Osteoblast (primary cell): ENCODE measurements at places on chromosomes 4 and X.

- no peak for DNase-seq
These were observed 7.3 kb upstream of the TMEM185A start for GRCh38 chrX:149638860-149639259.

DNA sequence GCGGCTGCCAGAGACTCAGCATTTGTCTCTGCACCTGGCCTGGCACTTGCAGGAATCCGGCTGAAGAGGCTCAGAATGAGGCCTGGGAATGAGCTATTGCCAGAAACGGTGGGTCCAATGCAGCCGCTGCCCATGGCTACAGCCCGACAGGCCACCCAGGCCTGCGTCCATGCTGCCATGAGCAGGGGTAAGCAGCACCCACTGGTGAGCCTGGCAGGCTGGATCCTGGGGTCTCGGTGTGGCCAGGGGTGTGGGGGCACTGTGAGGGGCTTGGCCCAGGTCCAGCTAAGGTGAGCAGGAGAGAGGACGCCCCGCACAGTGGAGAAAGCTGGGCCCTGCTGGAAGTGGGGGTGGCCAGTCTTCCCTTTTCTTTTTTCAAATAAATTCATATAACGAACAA lies 60.3 kb upstream of the MXD4 start:
- no peak for DNase-seq

GRCh38 chr4:5357870-5358269 lies 306.6 kb downstream of the STK32B start:
- no peak for DNase-seq

DNA sequence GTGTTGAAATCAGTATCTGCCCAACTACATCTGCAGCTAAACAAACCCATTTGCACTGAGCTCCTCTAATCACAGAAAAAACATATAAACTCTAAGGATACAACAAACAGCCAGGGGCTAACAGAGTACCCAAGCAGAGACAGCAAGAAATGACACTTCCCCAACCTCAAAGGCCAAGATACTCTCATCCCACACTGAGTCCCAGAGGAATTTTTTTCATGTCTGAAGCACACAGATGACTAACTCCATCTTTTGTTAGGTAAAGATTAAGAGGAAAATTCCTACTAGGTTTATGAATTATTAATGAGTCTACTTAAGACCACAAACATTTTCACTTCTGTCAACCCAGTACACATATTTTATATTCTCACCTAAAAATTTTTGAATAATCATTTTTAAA lies 31.6 kb downstream of the SEPSECS start:
- no peak for DNase-seq

DNA sequence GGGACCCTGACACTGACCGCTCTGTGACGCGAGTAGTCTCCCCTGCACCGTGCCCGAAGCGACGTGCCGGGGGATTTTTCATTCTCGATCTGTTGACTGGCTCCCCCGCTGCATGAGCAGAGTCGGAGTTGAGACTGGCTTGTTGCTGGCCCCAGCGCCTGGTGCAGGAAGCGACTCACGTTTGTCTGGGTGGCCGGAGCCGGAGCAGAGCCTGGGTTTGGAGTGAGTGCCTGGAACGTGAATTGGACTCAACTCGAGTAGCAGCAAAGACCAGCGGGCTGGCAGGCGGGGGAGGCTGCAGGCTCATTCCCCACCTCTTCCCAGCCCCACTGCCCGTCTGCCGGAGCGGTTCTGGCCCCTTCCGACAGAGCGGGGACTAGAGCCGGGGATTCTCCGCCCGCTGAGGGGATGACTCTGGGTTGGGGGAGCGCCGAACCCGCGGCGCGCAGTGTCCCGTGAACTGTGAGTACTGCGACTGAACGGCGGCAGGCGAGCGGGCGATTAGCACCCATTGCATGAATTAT lies 554 bp downstream of the PCDH7 start:
- DNase-seq: peak; percentile 80

GRCh38 chrX:85836868-85837267 lies 210.5 kb downstream of the CHM start:
- no peak for DNase-seq

DNA sequence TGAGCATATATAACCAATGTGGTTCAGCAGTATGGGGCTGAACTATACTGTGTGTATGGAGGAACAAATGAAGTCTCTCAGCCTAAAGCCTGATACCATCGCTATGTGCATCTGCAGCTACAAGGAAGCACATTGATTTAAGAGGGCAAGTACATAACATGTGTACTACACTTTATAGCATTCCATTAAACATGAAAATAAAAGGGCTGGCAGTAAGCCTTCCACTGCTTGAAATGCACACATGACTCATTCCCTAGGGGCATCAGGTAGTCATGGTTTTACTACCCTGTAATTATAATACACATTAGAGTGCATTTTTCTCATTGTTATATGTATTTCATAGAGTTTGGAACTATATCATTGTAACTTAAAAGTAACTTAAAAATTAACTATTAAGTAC lies 51.2 kb downstream of the SMARCA1 start:
- DNase-seq: no peak

DNA sequence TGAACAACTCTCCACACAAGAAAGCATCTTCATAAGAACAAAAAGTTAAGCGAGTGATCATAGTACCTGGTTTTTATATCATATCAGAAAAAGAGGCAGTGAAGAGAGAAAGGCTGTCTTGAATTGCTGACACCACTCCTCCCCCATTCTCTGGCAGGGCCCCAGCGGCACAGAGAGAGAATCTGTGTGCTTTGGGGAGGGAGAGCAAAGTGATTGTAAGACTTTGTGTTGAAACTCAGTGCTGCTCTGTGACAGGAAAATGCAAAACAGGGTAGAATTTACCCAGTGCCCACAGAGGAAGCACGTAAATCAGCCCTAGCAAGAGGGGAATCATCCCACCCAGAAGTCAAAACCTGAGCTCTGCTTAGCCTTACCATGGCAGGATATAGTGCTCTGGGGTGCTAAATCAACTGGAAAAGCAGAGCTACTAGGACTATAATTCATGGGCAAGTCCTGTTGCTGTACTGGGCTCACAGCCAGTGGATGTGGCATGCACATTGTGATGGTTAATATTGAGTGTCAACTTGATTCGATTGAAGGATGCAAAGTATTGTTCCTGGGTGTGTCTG lies 174.6 kb downstream of the PRR32 start:
- no peak for DNase-seq

DNA sequence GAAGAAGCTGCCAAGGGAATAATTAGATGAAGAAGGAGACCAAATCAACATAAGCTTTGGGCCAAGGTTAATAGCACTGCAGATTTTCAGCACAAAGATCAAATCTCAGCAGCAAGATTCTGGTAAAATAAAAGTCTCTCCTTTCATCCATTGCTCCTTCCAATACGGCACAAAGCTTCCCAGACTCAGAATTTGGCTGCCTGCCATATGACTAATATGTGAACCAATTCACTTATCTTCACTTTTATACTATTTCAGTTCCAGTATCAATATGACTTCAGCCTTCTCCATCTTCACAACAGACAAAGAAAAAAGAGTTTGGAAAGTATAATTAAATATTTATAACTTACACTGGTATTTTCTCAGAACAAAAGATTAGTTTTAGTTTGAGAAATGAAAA lies 978.3 kb upstream of the GRID2 start:
- DNase-seq: no peak

GRCh38 chr4:159029481-159029880 lies 73.4 kb upstream of the RAPGEF2 start:
- no peak for DNase-seq

DNA sequence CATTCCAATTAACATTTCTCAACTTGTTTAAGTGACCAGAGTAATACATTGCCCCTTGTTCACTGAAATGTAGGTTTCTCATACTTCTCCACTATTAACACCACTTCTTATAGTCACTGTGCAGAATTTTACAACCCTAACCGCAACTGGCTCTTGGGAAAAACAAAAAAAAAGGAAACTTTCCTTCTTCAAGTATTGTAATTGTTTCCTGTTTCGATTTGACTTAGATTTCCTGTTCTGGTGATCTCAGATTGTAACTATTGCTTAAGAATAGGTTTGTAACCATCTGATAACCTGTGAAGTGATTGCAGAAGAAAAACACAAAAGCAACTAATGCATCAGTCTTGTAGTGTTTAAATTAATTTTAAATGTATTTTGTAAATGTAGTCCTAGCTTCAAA lies 594.7 kb upstream of the GALNT7 start:
- no peak for DNase-seq

- DNase-seq: peak; percentile 55
These were observed 905 bp downstream of the NSUN7 start for GRCh38 chr4:40750461-40751258.

GRCh38 chr4:19317377-19317776 lies 934.3 kb upstream of the SLIT2 start:
- no peak for DNase-seq

GRCh38 chr4:109967798-109968520 lies 55.3 kb downstream of the EGF start:
- no peak for DNase-seq

DNA sequence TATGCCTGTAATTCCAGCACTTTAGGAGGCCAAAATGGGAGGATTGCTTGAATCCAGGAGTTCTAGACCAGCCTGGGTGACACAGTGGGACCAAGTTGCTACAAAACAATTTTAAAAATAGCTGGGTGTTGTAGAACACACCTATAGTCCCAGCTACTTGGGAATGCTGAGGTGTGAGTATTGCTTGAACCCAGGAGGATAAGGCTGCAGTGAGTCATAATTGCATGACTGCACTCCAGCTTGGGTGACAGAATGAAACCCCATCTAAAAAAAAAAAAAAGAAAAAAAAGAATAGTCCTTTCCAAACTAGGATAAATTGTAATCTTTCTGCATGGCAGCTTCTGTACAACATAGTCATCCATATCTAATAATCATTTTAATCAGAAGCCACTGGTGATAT lies 270.1 kb upstream of the INTU start:
- DNase-seq: peak; percentile 30

DNA sequence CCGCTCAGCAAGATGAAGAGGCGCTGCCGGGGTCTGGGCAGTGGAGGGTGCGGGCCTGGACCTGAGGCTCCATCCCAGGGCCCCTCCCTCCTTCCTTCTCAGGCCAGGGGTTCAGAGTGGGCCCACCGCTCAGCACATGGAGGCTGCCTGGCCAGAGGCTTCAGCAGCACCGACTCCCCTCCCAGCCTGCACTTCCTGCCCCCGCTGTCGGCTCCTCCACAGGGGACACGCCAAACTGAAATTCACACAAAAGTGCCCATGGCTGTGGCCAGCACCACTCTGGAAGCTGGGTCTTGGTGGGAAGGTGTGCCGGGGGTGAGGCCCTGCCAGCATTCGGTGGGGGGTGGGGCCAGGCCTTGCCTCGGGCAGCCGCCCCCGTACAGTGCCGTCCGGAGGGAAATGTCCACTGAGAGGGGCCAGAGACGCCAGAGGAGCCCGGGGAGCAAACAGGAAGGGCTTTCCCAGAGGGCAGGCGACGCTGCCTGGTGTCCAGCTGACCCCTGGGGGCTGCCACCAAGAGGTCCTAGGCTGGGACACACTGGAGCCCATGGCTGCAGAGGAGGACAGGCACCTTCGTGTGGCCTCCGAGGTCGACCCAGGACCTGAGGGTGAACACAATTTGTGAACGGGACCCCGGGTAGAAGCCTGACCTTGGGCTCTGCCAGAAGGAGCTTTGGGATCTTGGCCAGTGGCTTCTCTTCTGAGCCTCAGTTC lies 84.6 kb upstream of the AFAP1 start:
- DNase-seq: peak; percentile 31

- no peak for DNase-seq
These were observed 12.1 kb downstream of the DGKK start for GRCh38 chrX:50458483-50458882.

- DNase-seq: no peak
These were observed 6.7 kb upstream of the PRICKLE3 start for GRCh38 chrX:49192722-49193328.

DNA sequence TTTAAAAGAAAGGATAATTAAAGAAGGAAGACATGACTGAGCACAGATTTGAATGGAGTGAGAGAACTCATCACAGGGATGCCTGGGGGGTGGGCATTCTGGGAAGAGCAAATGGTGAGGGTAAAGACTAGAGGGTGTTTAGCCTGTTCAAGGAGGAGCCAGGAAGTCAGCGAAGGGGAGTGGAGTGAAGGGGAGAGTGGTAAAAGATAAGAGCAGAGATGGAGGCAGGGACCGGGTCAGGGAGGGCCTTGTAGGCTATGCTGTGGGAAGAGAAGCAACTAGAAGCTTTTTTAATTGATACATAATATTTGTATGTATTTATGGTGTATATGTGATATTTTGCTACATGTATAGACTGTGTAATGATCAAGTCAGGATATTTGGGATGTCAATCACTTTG lies 2.2 kb upstream of the VGLL1 start:
- no peak for DNase-seq

DNA sequence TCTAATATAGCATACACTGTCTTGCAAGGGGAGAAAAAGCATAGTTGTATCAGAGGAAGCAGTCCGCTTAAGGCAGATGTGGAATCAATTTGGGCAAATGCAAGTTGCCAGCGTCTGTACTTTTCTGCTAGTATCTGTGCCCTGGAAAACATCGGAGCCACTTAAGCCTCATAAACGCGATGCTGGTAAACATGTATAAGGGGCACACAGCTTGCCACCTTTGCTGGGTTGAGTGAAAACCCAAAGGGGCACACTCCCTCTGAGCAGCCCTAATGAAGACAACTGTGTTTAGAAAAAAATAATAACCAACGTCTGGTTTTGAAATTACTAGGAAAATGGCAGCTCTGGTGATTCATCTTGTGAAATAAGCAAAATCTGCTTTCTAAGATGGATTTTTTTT lies 24.3 kb downstream of the SMIM20 start:
- DNase-seq: no peak

GRCh38 chr4:122781486-122781885 lies 45.1 kb upstream of the FGF2 start:
- no peak for DNase-seq

- no peak for DNase-seq
These were observed 61.3 kb downstream of the CENPC start for GRCh38 chr4:67483868-67484602.

- peak; percentile 58 for DNase-seq
These were observed 15.1 kb downstream of the C4orf36 start for GRCh38 chr4:86876894-86877685.

DNA sequence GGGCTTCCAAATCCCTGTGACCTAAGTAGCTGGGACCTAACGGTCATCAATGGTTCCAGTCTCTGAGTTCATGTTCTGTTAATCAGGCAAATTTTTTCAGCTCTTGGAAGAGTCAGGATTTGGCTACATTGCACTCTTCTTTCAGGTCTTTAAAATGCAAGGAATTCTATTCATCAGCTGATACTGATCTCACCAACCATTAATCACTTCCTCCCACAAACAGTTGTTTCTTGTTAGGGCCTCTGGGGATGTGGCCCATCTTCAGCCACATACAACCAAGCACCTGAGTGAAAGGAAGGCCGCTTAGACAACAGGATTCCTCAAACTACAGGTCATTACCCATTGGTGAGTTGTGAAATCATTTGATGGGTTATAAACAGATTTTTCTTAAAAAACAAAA lies 71.7 kb downstream of the FANCB start:
- no peak for DNase-seq

GRCh38 chrX:9271789-9272525 lies 192.9 kb upstream of the TBL1X start:
- no peak for DNase-seq

GRCh38 chr4:149345424-149345823 lies 470.2 kb downstream of the IQCM start:
- DNase-seq: no peak
